ENCODE measurements at places on chromosomes 6 and 20. TPM values are rescaled to one million over a fixed set of nuclear protein-coding genes. Genes with fewer than 3 reads are reported as not detected.

MATN4 gene
- total RNA-seq = not detected

CCN6 gene
- total RNA-seq = not detected

CTCFL gene
- not detected for total RNA-seq

SGK2 gene
- total RNA-seq = 0.28 TPM

EPB41L1 gene
- total RNA-seq = 24.5 TPM

DBNDD2 gene
- total RNA-seq = 1.1 TPM

C6orf15 gene
- not detected for total RNA-seq

COL19A1 gene
- 0.28 TPM for total RNA-seq

TAGAP gene
- not detected for total RNA-seq

ECT2L gene
- total RNA-seq = not detected

SPATS1 gene
- not detected for total RNA-seq

SIGLEC1 gene
- total RNA-seq = not detected

IL17F gene
- not detected for total RNA-seq

SAMD3 gene
- total RNA-seq = 11.8 TPM

GATA5 gene
- not detected for total RNA-seq

CYP39A1 gene
- total RNA-seq = 22.6 TPM

IL20RA gene
- 0.55 TPM for total RNA-seq

PPP1R3G gene
- 2.8 TPM for total RNA-seq

CST5 gene
- total RNA-seq = not detected

HS3ST5 gene
- 0.14 TPM for total RNA-seq

SALL4 gene
- total RNA-seq = 0.28 TPM

KCNQ5 gene
- 1.7 TPM for total RNA-seq

NKAIN2 gene
- not detected for total RNA-seq

MACROD2 gene
- 0.55 TPM for total RNA-seq

MCHR2 gene
- not detected for total RNA-seq

AVP gene
- not detected for total RNA-seq

AGER gene
- total RNA-seq = 0.14 TPM

PTCHD4 gene
- total RNA-seq = 3.0 TPM

SMIM26 gene
- total RNA-seq = 95.9 TPM

TREM2 gene
- 0.57 TPM for total RNA-seq

LY6G6D gene
- total RNA-seq = not detected

RGS17 gene
- total RNA-seq = 6.5 TPM

LHFPL5 gene
- total RNA-seq = not detected

SEMG1 gene
- not detected for total RNA-seq

ZNF451 gene
- 65.3 TPM for total RNA-seq

CD24 gene
- 0.57 TPM for total RNA-seq

All from smooth muscle cell of bladder (primary cell).